ENCODE measurements at places on chromosomes 13 and 19. TPM values are rescaled to one million over a fixed set of nuclear protein-coding genes. Genes with fewer than 3 reads are reported as not detected.

Gene MCF2L
- 6.5 TPM for total RNA-seq

Gene ZNF585A
- total RNA-seq, result 10.9 TPM

Gene MCEMP1
- total RNA-seq, result not detected

Gene NLRP7
- not detected for total RNA-seq

Gene MTIF3
- 65.5 TPM for total RNA-seq

Gene SBNO2
- total RNA-seq, result 69.1 TPM

Gene C2CD4C
- total RNA-seq, result not detected

Gene KBTBD7
- total RNA-seq, result 5.6 TPM

Gene PSG5
- total RNA-seq, result 1.4 TPM

DNA sequence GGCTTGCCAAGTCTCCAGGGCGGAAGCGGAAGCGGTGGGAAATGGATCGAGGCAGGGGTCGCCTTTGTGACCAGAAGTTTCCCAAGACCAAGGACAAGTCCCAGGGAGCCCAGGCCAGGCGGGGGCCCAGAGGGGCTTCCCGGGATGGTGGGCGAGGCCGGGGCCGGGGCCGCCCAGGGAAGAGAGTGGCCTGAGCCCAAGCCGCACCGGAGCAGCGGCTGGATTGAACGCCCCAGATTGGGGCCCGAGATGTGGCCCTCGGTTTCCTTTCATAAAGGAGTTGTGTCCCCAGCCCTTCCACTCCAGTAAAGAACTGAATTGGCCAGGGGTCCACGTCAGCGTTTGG is 548 bp upstream of the P2RY11 start:
- DNase-seq, result no peak

DNA sequence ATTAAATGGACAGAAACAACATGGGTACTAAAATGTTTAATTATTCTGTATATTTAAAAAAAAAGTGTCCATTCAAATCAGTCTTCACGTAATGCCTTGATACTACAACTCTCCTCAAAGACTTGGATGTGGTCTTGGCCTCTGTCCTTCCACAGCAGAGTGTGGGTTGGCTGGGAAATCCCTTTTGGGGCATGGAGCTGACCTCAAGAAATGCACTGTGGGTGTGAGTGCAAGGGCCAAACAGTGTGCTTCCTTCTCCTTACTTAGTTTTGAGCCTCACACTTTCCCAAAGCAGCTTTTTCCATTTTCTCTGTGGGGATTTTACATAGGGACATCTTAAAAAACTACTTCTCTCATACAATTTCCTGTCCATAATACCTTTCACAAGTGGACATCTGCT is 607.4 kb downstream of the EFNB2 start:
- DNase-seq, result no peak

GRCh38 chr19:40217934-40218890 is at the start of gene TTC9B:
TSS of gene TTC9B (minus strand) at chr19:40218384. CDS start at chr19:40218381, 3 bp downstream.
- DNase-seq, result peak; percentile 97

DNA sequence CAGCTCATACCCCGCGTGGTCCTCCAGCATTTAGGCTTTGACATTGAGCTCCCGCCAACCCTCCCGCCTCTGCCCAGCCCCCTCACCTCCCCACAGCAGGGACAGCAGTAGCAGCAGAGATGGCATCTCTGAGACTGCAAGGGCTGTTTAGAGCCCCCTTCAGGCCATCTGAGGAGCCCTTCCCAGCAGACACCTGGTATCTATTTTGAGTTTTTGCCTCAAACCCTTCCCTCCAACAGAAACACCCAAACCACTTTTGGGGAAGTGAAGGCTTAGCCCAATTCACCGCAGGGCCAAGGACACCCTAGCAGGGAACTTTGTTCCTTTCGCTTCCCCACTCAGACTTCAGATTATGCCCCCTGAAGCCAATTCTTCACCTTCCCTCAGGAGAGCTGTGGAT is 6.3 kb upstream of the ZNF175 start:
- DNase-seq, result no peak

GRCh38 chr19:23554548-23554947 is 132.5 kb downstream of the ZNF675 start:
- no peak for DNase-seq

GRCh38 chr19:11479090-11479897 is 1.6 kb downstream of the ELAVL3 start:
- DNase-seq, result peak; percentile 92

GRCh38 chr13:99031832-99032231 is 54.0 kb upstream of the DOCK9 start:
- no peak for DNase-seq

DNA sequence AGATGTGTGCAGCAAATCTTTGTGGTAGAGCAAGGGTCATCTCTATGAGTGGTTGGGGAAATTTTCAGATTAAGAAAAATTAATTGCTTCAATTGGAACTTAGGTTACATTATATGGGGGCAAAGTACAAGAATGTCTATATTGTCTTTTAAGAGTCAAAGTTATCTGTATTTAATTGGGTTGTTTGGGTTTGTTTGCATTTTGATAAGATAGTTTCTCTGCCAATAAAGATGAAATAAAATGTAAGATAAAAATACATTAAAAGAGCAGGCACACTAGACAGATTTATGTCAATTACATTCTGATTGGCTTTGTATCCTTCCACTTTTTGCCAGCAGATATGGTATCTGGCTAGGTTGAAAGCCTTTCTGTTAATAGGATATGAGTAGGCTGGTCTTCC is 317.2 kb downstream of the OXGR1 start:
- no peak for DNase-seq

DNA sequence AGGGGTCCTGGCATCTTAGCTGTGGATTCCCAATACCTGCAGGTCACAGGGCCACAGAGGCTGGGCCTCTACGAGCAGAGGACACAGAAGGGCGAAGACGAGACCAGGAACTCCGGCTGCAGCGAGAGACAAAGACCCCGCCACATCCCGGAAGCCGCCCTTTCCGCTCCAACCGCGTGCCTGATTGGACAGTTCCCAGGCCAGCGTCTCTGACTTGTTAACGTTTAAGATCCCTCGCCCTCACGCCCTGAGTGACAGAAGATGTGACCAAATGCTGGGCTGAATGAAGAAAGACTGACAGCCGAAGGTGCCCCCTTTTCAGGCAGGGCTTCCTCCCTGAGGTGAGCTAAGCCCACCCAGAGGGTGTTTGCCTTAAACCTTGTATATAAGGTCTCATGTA is at the start of gene ZNF98:
Gene ZNF98 (minus strand): TSS at position 136 of the 400 bp plus-strand sequence. CDS start 122 bp downstream, at position 14.
- no peak for DNase-seq

DNA sequence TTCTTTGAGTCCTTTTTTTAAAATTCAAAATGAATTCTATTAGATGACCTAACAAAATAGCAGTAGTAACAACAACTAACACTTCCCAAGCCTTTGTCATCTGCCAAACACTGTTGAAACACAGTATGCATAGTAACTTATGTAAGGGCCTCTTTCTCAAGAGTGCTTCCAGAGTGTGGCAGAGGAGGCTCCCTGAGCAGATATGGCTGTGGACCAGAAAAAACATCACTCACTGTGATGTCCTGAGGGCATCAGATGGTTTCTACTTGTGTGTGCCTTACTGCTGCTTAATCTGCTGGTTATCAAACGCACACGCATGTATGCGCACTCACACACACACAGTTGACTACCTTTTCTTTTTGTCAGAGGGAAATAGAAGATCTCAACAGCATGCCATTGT is 110.8 kb downstream of the DLEU7 start:
- DNase-seq, result no peak

DNA sequence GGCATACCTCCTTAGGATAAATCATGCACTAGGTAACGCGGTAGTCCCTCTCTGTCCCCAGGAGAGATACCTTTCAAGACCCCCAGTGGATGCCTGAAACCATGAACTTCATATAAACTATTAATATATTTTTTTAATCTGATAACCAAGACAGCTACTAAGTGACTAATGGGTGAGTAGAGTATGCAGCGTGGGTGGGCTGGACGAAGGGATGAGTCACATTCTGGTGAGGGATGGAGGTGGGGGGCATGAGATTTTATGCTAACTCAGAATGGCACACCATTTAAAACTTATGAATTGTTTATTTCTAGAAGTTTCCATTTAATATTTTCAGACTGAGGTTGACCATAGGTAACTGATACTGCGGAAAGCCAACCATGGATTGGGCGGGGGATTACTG is 46.2 kb downstream of the CDK8 start:
- DNase-seq, result peak; percentile 38

- no peak for DNase-seq
Measured at GRCh38 chr19:29277102-29277501, 64.2 kb upstream of the UQCRFS1 start.

DNA sequence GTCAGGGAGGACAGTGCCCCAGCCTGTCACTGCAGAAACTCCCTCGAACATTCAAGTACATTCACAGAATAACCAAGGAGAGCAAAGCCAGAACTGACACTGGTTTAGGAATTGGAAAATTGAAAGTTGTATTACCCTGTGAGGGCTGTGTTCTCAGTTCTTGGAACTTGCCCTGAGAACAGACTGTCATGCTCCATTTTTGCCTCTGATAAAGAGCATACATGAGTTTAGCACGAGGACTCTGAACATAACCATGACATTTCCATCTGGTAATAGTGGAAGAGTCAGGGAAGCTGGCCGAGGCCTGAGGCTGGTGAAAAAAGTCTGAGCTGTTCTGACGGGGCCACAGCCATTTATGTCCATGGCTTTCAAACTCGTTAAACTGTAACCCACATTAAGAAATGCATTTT is 15.2 kb upstream of the SLC25A30 start:
- no peak for DNase-seq

DNA sequence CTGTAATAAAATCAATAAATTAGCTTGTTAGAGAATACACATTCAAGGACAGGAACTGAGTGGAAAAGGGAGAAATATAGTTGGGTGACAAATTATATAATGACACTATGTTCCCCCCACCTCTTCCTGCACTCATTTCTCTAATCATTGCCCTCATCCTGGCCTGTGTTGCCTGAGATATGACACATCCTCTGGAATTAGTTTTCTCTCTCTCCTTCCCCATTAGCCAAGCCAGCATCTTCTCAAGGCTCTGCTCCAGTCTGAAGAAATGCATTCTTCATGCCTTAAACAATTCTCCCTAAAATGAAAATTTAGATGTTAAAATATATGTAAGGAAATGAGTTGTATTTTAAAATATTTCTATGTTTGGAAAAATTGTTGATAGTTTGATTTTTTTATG is 280.3 kb downstream of the POU4F1 start:
- no peak for DNase-seq

DNA sequence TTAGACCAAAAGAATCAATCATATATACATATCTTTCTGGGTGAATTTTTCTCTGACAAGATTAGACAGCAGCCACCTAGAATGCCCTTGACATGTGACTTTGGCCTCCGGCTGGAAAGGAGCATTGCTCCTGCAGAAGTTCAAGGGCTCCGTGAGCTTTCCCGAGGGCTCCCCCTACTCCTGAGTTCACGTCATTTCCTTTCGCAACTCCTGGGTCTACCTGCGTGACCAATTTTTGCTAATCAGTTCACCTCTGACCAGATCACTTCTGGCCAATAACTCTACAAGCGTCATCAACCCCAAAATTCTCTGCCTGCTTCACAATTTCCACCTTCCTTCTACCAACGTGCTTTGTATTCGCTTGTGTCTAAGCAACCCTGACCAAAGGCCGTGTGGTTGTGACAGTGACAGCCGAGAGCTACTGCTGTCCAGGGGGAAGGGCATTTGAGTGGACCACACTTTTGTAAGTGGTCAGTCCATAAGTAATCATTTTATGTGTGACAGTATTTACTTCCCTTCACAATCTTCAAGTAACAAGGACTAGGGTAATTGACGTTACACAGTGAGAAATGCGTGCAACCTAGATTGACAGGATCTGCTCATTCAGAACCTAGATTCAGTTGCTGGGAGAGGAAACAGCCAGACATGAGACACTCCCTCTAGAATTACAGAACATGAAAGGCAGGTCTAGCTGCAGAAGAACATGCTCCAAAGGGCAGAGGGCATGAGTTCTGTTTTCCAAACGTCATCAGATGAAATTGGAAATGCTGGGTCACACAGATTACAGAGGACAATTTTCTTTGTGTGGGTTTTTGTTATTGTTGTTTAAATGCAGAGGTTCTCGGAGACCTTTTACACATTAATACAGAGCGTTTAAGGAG is 145.9 kb upstream of the SPACA7 start:
- peak; percentile 62 for DNase-seq

DNA sequence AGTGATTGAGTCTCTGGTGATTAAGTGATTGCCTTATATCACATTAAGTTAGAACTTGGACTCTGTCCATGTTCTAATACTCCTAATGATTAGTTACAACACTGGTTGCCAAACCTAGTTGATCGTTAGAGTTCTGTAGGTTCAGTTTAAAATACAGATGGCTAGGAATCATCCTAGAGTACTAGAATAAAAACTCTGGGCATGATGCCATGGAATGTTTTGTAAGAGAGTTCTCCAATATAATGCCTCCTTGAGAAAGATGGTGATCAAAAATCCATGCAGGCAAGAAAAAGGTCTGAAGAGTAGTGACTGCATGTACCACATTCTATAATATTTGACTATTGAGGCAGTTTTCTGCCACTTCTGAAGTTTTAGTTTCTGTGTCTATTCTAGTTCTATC is 176.3 kb downstream of the GPC5 start:
- no peak for DNase-seq

- no peak for DNase-seq
Measured at GRCh38 chr13:97798836-97799235, 154.6 kb upstream of the IPO5 start.

DNA sequence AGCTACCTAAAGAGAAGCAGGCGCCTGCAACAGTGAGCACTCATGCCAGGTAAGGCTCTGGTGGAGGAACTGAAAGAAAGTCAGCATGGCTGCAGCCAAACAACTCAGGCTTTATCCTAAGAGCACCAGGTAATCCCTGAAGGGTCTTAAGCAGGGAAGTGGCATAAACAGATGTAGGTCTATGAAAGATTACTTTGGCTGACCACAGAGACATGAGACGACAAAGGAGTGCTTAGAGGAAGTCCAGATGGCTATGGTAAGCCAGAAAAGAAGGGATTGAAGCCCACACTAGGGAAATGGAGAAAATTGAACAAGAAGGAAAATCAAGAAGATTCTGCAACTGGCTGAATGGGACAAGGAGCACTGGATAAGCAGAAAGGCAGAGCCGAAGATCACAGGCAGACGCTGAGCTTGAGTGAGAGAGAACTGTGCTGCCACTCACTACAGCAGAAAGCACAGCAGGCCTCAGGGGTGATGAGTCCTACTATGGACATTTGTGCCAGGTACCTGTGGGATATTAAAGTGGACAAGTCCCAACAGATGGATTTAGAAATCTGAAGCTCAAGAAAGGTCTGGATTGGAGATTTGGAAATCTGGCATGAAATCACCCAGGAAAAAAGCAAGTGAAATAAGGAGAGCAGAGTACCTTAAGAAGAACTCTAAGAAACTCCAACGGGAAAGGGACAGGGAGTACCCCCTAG is 4.2 kb downstream of the RCBTB1 start:
- DNase-seq, result no peak

DNA sequence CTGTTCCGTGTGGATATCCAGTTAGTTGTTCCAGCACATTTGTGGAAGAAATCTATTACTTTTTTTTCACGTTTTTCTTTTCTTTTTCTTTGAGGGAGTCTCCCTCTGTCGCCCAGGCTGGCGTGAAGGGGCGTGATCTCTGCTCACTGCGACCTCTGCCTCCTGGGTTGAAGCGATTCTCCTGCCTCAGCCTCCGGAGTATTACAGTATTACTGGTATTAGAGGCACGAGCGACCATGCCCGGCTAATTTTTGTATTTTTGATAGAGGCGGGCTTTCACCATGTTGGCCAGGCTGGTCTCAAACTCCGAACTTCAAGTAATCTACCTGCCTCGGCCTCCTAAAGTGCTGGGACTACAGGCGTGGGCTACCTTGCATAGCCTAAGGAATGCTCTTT is 43.6 kb downstream of the ZNF611 start:
- no peak for DNase-seq

GRCh38 chr13:48542581-48543341 is 9.9 kb upstream of the RCBTB2 start:
- DNase-seq, result no peak

GRCh38 chr13:64688893-64689677 is 2541.1 kb downstream of the PCDH9 start:
- no peak for DNase-seq

GRCh38 chr13:23146006-23146405 is 34.8 kb upstream of the SGCG start:
- no peak for DNase-seq
